ENCODE measurements at places on chromosomes 2 and 18.

- DNase-seq: peak; percentile 77
These were observed 40.5 kb upstream of the ACTR2 start for GRCh38 chr2:65186872-65187851.

- DNase-seq: no peak
These were observed 91.9 kb downstream of the RTP5 start for GRCh38 chr2:241961454-241961853.

GRCh38 chr2:126900646-126901319, 2.1 kb downstream of the TEX51 start:
- no peak for DNase-seq

GRCh38 chr2:207180741-207181140, 15.0 kb upstream of the KLF7 start:
- no peak for DNase-seq

- peak; percentile 41 for DNase-seq
These were observed 27.9 kb downstream of the RMND5A start for GRCh38 chr2:86747711-86748639.

DNA sequence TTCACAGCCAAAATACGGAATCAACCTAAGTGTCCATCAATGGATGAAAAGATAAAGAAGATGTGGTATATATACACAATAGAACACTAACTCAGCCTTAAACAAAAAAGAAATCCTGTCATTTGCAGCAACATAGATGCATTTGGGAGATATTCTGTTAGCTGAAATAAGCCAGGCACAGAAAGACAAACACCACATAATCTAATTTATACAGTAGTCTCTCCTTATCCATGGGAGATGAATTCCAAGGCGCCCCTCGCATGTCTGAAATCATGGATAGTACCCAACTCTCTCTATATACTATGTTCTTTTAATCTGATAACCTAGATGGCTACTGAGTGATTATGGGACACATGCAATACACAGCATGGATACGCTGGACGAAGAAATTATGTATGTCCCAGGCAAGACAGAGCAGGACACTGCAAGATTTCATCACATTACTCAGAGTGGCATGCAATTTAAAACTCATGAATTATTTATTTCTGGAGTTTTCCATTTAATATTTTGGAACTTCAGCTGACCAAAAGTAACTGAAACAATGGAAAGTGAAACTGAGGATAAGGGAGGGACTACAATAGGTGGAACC, 39.5 kb downstream of the ORC4 start:
- DNase-seq: no peak

GRCh38 chr2:17879137-17879912, 858 bp downstream of the KCNS3 start:
- peak; percentile 20 for DNase-seq

DNA sequence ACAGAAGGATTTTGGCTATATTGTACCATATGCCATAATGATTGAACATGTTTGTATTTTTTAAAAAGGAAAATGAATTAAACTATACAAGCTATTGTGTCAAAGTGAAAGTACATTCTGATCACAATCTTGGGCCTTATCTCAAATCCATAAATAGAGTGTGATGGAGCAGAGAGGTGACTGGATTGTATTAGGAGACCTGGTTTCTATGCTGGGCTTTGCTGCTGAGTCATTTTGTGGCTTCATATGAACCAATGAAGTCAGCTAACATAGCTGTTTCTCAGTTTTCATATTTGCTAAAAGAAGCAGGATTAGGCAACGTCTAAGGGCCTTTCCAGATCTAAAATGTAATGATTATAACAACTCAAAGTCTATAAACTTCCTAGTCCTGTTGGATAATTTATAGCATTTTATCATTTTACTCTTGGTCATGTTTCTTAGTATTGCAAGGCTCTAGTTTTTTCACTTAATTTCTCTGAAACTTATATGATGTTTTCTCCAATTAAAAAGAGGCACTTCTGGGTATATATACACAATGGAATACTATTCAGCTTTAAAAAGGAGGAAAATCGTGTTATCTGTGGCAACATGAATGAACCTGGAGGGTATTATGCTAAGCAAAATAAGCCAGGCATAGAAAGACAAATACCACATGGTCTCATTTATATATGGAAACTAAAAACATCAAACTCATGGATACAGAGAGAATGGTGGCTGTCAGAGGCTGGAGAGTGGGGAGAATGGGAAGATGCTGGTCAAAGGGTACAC, 112.3 kb downstream of the MEP1B start:
- DNase-seq: no peak

- DNase-seq: peak; percentile 54
These were observed 37.5 kb downstream of the SNED1 start for GRCh38 chr2:241035818-241036396.

- DNase-seq: no peak
These were observed 34.3 kb downstream of the LCLAT1 start for GRCh38 chr2:30481323-30481800.

- DNase-seq: no peak
These were observed 43.5 kb upstream of the KCNG2 start for GRCh38 chr18:79754022-79754761.

DNA sequence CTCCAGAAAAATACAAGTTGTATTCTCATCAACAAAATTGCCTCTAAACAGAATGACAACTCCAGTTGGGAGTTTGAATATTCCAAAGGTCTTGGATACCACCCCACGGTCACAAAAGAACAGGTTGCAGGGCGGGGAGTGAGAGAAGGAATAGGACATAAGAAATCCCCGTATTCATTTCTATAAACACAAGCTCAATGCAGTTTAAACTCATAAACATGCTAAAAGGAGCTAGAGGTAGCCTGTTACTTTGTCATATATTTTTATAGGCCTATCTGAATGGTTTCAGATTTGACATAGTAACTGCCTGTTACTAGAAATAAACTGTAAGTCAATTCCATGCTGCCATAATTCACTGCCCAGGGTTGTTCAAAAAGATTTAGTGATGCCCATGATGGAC, 567.5 kb downstream of the BCL11A start:
- no peak for DNase-seq

DNA sequence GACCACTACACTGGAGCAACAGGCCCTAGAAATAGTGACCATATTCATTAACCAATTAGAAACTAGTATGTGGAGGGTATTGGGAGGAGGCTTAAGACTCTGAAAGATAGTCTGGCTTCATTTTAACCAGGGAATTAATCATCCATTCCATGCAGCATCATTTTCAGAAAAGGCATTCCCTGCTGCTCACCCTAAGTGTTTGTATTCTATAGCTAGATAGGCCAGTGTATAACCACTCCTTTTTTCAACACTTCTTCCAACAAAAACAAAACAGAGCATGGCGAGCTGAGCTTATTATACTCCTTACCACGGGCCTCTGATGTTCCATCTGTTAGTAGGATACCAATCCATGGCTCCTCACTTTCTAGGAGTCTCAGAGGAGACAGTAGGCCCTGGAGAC, 112.0 kb upstream of the PKDCC start:
- no peak for DNase-seq

GRCh38 chr2:37507051-37507410, 162.6 kb downstream of the QPCT start:
- no peak for DNase-seq
